ENCODE measurements at places on chromosomes 6 and 20.
A peak's percentile ranks its signal among the peaks of the same experiment; 100 is the strongest.

- DNase-seq, result no peak
These were observed 84.8 kb downstream of the ELOVL5 start for GRCh38 chr6:53263917-53264316.

DNA sequence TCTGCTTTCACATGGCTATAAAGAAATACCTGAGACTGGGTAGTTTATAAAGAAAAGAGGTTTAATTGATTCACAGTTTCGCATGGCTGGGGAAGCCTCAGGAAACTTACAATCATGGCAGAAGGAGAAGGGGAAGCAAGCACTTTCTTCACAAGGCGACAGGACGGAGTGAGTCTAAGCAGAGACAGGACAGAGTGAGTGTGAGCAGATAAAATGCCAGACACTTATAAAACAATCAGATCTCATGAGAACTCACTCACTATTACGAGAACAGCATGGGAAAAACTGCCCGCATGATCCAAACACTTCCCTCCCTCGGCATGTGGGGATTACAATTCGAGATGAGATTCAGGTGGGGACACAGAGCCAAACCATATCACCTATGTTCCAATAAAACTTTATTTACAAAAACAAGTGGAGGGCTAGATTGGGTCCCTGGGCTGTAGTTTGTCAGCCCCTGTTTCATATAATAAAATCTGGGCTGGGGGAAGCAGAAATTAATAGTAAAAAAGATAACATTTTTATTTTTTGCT is 37.1 kb upstream of the CTAGE9 start:
- no peak for DNase-seq

- peak; percentile 56 for DNase-seq
These were observed 34.0 kb upstream of the FOXO3 start for GRCh38 chr6:108526739-108527174.

DNA sequence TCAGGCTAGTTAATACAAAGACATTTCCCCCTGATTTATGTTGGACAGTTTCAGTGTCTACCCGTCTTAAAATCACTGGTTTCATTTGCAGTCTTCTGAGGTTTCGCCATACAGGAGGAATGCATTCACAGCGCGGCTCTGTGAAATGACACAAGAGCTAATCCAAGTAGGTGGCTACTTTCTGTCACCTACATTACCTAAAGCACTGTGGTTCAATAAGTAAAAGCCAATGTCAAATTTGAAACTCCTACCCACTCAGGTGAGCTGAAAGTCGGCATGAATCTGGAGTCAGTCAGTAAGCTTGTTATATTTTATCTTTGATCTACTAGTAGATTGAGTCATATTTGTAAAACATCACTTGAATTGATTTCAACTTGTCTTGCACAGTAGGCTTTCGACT is 370.8 kb downstream of the LAMA2 start:
- DNase-seq, result no peak

DNA sequence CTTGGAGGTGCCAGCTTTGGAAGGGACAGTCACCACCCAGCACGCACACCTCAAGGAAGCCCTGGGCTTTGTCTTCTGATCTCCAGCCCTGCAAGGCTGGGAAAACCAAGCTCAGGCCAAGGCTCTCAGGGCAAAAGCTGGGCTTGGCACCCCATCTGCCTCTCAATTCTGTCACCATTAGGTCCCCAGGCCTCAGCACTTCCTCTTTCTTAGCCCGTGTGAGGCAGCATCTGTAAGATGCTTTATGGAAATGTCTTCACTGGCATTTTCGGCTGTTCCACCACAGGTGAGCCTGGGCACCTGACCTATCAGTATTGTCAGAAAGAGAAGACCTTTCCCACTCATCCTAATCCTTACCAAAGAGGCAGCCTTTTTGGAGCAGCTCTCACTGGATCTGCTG is 24.6 kb downstream of the GMEB2 start:
- DNase-seq, result no peak

GRCh38 chr20:17530716-17531664 is at the start of gene BFSP1:
BFSP1 (minus strand) TSS chr20:17531379; CDS start chr20:17531329, 50 bp downstream.
- DNase-seq, result peak; percentile 76

GRCh38 chr6:5307058-5307457 is 45.7 kb downstream of the FARS2 start:
- no peak for DNase-seq

DNA sequence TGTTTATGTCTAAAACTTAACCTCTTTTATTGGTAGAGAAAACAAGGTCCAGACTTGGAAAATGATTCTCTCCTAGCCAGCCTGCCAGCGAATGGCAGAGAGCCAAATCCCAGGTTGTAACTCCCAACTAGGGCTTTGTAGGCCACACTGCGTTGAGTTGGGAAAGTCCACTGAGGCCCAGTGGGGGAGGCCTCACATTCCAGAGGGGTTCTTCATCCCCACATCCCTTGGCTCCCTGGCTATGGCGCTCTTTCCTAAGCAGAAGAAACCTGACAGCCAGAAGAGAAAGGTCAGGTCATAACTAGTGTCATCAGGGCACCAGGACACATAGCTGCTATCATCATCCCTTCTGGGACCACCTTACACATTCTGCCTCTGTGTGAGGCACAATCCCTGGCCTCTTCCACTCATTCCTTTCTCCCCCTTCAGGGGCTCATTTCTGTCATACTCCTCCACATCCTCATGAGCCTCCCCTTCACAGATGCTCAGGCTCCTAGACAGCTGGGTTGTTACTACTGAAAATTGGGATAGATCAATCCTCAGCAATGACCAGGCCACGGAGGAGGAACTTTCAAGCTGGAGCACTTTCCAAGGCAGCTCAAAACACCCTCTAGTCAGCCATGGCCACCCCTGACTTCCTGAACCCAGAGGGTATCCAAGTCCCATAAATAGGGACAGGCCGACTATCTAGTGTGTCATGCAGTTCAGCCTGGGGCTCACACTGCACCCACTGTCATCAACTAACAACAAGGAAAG is 48.6 kb downstream of the TCP11 start:
- peak; percentile 96 for DNase-seq

DNA sequence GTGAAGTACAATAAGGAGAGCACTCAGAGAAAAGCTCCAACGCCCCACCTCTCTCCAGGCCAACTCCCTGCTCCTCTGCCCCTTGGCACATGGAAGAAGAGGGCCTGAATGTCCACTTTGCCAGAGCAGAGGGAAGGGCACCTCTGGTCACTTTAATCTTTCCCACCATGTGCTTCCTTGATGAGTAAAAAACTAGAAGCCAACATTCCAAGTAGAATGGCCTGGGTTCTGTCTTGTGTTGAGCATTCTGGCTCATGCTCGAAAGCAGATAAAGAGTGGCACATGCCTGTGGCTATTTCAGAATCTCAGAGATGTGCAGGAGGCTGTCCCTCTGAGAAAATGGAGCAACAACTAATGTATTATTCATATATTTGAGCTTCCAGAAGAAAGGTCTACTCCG is 177.4 kb upstream of the PLN start:
- no peak for DNase-seq

DNA sequence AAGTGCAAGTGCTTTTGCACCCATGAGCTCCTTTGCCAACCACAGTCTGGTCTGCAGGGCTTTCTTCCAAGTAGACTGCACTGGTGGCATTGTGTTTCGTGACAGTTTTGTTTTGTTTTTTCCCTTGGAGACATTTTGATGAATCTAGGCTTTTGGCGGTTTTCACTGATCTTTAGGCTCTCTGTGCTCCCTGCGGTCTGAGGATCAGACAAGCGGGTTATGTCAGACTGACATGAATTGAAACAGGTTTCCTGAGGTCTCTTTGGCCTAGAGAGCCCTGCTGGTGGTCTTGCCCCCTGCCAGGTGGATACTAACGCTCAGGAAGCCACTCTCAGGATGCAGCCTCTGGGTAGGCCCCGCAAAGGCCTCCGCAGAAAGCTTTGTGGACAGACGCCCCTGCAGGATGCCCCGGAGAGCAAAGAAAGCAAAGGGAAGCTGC is 555.4 kb upstream of the AGPAT4 start:
- DNase-seq, result peak; percentile 7

DNA sequence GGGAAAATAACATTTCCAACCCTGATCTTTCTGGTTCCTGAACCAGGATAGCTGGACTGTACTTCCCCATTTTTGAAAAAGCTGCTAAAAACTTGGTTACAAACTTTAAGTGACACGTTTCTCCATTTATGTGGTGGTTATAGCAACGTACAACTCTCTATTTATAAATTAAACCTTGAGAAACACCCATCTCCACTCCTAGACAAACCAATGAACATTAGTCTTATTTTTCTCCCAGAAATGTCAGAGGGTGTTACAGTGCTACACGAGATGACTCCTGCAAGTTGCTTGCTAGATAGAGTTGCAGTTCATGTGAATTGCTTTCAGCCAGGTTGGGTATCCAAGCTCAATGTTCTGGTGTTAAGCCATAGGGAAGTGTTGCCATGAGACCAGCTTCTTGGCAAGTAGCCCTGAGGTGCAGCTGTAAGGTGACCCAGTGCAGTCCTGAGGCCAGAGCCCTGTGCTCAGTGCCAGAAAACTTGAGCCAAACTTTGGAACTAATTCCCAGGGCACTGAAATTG is 51.3 kb upstream of the REV3L start:
- DNase-seq, result peak; percentile 89

DNA sequence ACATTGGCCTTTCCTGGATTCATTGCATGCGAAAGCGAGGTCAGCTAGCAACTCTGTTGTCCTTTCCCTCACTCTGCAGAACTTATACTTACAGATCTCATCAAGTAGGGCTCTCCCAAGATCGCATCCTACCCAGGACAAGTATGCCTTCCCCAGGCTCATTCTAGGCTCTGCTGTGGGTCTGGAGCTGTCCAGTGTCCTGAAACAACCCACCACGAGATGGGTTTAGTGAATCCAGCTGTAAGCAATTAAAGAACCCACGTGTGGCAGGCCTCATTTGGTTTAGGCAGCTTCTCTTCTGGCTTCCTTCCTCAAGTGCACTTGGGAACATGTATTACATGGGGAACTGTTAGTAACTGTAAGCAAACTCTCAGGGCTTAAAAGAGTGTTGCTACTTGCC is 406.5 kb upstream of the CHD6 start:
- DNase-seq, result peak; percentile 7

GRCh38 chr6:43861212-43861894 is 91.3 kb downstream of the VEGFA start:
- DNase-seq, result no peak

- no peak for DNase-seq
These were observed 1.7 kb upstream of the NHSL1 start for GRCh38 chr6:138500867-138501446.

DNA sequence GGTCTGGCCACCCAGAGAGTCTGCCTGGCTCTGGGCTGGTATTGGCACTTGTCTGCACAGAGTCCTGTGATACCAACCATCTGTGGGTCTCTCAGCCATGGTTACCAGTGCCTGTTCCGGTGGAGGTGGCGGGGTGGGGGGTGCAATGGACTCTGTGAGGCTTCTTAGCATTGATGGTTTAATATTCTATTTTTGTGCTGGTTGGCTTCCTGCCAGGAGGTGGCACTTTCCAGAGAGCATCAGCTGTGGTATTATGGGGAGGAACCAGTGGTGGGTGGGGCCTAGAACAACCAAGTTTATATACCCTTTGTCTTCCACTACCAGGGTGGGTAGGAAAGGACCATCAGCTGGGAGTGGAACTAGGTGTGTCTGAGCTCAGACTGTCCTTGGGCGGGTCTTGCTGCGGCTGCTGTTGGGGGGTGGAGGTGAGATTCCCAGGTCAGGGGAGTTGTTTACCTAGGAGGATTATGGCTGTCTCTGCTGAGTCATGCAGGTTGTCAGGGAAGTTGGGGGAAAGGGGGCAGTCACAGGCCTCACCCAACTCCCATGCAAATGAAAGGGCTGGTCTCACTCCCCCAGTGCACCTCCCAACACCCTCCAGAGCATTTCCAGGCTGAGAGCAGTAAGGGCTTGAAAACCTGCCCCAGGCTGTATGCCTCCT is 117.5 kb downstream of the FLRT3 start:
- no peak for DNase-seq

GRCh38 chr20:2692886-2693285 is 306 bp downstream of the EBF4 start:
- DNase-seq, result no peak

- DNase-seq, result peak; percentile 99
These were observed 24.9 kb downstream of the KIF13A start for GRCh38 chr6:17962436-17963031.

DNA sequence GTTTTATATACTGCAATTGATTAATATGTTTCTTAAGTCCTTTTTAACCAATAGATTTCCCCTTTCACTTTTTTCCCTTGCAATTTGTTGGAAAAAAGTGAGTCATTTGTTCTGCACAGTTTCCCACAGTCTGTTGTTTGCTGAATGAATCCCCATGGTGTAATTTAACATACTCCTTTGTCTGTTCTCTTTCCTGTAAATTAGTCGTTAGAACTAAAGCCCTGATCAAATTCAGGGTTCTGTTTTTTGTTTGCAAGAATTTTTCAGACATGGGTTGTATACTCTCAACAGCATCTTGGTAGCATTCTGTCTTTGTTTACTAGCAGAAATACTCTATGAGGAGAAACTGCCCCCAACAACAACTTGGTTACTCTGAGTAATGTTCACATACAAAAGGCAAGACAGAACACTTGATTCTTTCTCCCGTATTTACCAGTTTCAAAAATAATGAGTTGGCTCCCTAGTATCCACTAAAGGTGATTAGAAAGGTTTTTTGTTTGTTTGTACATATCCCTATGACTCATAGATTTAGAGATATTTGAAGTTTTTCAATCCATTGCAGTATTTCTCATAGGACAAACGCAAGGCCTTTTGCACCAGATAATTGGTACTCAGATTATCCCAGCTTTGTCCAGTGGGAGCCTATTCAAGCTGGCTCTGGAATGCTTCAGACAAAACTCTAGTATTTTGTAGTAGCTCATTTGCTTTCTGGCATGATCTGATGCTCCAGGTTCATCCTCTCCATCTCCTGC is 16.5 kb downstream of the BLOC1S5 start:
- no peak for DNase-seq

GRCh38 chr6:133992992-133993680 is 40.1 kb downstream of the TBPL1 start:
- DNase-seq, result no peak

DNA sequence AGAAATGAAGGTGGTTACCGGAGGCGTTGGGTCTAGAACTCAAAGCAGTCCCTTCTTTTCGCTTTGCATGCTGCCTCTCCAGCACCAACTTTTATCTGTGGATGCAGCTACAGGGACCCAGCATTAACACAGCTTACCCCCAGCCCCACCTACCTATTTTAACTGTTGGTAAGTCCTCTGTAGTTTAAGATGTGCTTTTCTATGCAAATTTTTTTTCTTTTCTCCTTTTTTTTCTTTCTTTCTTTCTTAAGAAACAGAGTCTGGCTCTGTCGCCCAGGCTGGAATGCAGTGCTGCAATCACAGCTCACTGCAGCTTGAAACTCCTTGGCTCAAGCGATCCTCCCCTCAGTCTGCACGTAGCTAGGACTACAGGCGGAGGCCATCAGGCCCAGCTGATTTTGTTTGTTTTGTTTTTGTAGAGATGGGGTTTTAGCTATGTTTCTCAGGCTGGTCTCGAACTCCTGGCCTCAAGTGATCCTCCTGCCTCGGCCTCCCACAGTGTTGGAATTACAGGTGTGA is 6.5 kb upstream of the USP45 start:
- peak; percentile 22 for DNase-seq

GRCh38 chr20:64173116-64173515 is 8.9 kb downstream of the MYT1 start:
- DNase-seq, result no peak

- peak; percentile 50 for DNase-seq
These were observed 862 bp downstream of the UCKL1 start for GRCh38 chr20:63955281-63955826.

- no peak for DNase-seq
These were observed 2.2 kb downstream of the BICRAL start for GRCh38 chr6:42783876-42784642.

Measured in M059J (cell line).